ENCODE measurements at places on chromosomes 1 and 21. TPM values are rescaled to one million over a fixed set of nuclear protein-coding genes. Genes with fewer than 3 reads are reported as not detected.

DNA sequence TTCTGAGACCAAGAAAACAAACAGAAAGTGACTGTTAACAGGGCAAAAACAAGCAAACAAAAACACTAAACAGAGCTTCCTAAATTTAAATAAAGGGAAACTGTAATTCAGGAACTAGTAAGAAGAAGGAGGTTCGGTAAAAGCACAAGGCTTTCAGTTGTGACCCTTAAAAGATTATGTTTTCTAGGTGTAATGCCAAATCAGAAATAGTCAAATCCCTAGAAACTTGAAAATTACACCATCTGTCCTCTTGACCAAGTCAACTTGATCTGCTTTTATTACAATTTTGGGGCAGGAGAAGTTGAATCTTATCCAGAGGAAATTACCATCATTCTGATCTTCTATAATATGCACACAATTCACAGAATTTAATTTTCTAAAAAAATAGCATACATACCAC lies 754.0 kb upstream of the ADGRL4 start:
- H3K27ac ChIP-seq = no peak overlapping the region
- H3K36me3 ChIP-seq = no peaks in the 10 kb centered on the region
- H3K4me1 ChIP-seq = no peaks in the 10 kb centered on the region
- no peak overlapping the region for H3K4me3 ChIP-seq

- no peak for DNase-seq
- H3K27ac ChIP-seq = no peak overlapping the region
- no peak overlapping the region for H3K4me3 ChIP-seq
Observed at GRCh38 chr21:15809818-15810217, 80.0 kb downstream of the USP25 start.

DNA sequence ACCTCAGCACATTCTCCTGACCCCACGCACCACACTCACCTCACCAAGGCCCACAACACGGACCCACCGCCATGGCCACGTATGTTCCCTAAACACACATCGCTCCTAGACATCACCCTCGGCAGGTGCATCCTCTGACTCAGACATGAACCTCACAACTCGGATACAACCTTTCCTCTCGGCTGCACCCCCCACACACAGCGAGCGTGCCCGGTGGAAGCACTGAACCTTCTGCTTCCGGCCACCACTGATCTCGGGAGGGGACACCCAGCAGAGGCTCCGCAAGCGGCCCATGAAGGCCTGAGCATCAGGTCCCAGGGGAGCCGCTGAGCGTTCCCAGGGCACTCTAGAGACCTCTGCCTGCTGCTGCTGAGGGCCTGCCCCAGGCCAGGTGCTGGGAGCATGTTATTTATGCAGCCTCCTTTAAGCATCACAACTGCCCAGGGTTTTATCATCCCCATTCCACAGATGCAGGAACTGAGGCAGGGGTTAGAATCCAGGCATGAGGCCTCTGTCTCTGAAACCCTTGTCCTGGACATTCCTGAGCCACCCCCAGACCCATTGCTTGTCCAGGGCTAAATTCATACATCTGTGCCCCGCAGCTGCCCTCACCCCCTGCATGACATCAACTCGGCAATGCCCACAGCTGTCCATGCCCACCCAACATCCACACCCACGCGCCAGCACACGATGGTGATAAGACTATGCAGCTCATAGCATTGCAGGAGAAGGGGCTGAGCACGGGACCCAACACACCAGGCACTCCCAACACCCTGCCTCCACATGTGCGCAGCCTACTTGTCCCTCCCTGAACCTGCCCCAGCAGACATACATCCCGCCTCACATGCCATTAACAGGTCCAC lies 27.0 kb downstream of the SDC3 start:
- H3K27me3 ChIP-seq = peaks cover 24% of the 10 kb centered on the region
- no peak overlapping the region for H3K4me3 ChIP-seq
- no peak for DNase-seq
- H3K36me3 ChIP-seq = no peaks in the 10 kb centered on the region

GRCh38 chr1:76209238-76209637 lies 134.7 kb downstream of the ST6GALNAC3 start:
- no peak for DNase-seq
- H3K4me3 ChIP-seq = no peak overlapping the region
- H3K36me3 ChIP-seq = no peaks in the 10 kb centered on the region

GRCh38 chr1:905071-905749 lies 18.5 kb upstream of the SAMD11 start:
- H3K27me3 ChIP-seq = peaks cover 31% of the 10 kb centered on the region
- peak overlapping the region; percentile 19 for H3K4me3 ChIP-seq
- H3K27ac ChIP-seq = no peak overlapping the region
- DNase-seq = peak; percentile 6

DNA sequence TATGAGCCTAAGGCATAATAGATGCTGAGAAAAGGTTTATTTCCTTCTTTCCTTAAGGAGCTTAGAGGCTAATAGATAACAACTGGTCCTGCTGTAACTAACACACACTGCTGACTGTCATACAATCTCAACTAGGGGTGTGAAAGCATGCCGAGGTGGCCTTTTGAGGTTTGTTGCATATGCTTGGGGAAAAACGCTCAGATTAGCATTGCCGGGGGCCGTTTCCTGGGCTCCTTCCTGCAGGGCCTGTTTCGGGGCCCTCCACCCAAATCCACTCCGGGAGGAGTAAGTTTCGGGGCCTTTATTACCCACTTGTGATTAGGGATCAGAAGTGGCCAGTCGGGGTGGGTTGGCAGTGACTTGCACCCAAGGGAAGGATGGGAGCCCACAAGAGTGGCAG lies 27.2 kb upstream of the RCSD1 start:
- H3K4me3 ChIP-seq = no peak overlapping the region
- H3K36me3 ChIP-seq = peaks cover 28% of the 10 kb centered on the region
- peaks cover 44% of the 10 kb centered on the region for H3K4me1 ChIP-seq
- H3K27ac ChIP-seq = peak overlapping the region; percentile 48

DNA sequence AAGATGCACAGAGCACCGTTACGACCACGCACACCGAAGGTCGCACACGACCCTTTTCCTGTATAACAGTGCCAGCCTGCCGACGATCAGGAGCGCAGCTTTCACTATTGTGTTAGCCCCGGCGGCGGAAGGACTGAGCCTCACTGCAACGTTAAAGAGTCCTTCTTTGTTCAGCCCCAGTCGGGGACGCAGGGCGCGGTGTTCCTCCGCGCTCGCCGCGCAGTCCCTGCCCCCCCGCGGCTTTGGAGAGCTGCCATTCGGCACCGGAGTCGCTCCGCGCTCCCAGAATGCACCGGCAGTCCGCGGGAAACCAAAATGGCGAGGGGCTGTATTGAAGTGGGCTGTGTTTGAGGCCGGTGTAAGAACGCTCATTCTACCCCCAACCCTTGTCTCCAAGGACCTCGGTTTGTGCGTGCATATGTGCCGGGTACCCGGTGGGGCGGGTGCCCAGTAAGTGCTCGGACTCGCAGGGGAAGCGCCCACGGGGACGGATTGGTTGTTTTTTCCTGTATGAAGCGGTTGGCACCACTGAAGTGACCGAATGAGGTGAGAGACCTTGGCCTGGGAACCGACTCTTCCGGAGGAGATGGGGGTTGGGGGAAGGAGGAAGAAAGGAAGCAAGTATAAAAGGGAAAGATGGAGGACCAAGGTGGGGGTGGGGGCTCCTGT lies at the start of gene MTF2:
Gene MTF2, plus strand, starts transcription at position 298 of the 669 bp plus-strand sequence. Its CDS starts 244 bp downstream, at position 542.
- peaks cover 19% of the 10 kb centered on the region for H3K36me3 ChIP-seq
- peak within 1 kb of the TSS; percentile 100 for H3K4me3 ChIP-seq
- peak; percentile 95 for DNase-seq
- no peaks in the 10 kb centered on the region for H3K27me3 ChIP-seq

- H3K4me1 ChIP-seq = no peaks in the 10 kb centered on the region
- H3K36me3 ChIP-seq = no peaks in the 10 kb centered on the region
- H3K27me3 ChIP-seq = no peaks in the 10 kb centered on the region
- DNase-seq = no peak
Observed at GRCh38 chr1:76140227-76140626, 65.7 kb downstream of the ST6GALNAC3 start.

- H3K27ac ChIP-seq = no peak overlapping the region
- no peaks in the 10 kb centered on the region for H3K36me3 ChIP-seq
- no peak overlapping the region for H3K4me3 ChIP-seq
- no peak for DNase-seq
Observed at GRCh38 chr1:165152727-165153126, 203.8 kb downstream of the LMX1A start.

DNA sequence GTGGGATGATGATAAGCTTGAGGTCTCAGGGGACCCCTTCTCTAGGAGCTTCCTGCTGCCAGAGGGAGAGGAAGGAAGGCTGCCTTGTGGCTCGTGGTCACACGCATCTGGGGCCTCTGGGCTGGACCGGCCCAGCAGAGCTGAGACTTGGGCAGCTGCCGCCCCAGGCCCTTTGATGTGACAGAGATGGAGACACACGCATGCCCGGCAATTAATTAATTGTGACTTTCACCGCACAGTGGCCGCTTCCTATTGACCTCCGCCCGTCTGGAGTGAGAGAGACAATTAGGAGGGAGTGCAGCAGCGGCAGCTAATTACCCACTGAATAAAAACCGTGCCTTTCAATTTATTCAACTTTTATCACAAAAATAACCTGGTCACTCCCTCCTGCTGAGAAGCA lies 16.6 kb upstream of the C1QA start:
- no peak overlapping the region for H3K27ac ChIP-seq
- no peak overlapping the region for H3K4me3 ChIP-seq
- DNase-seq = no peak
- H3K27me3 ChIP-seq = peaks cover 5% of the 10 kb centered on the region
- H3K4me1 ChIP-seq = no peaks in the 10 kb centered on the region
- H3K36me3 ChIP-seq = no peaks in the 10 kb centered on the region

- no peak for DNase-seq
- peak overlapping the region; percentile 93 for H3K27ac ChIP-seq
- H3K27me3 ChIP-seq = no peaks in the 10 kb centered on the region
- H3K36me3 ChIP-seq = peaks cover 28% of the 10 kb centered on the region
- peak overlapping the region; percentile 100 for H3K4me3 ChIP-seq
- H3K4me1 ChIP-seq = peaks cover 51% of the 10 kb centered on the region
Observed at GRCh38 chr1:151199873-151200581, 1.7 kb downstream of the PIP5K1A start.

DNA sequence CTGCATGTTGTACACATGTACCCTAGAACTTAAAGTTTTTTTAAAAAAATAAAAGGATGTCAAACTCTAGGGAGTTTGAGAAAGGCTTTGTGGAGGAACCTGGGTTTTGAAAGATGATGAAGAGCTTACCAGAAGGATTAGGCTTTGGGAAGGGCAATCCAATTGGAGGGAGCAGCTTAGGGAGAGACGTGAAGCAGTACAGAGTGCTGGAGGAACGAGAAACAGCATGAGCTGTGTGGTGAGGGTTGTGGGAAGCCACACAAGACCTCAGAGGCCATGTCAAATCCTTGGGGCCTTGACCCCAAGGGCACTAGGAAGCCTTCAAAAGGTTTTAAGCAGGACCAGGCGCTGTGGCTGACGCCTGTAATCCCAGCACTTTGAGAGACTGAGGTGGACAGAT lies 8.4 kb upstream of the KPNA6 start:
- H3K4me1 ChIP-seq = no peaks in the 10 kb centered on the region
- peaks cover 40% of the 10 kb centered on the region for H3K36me3 ChIP-seq
- no peak overlapping the region for H3K4me3 ChIP-seq
- H3K27me3 ChIP-seq = no peaks in the 10 kb centered on the region
- no peak for DNase-seq

GRCh38 chr1:66346057-66346795 lies 187.7 kb upstream of the SGIP1 start:
- H3K36me3 ChIP-seq = peaks cover 48% of the 10 kb centered on the region
- no peak for DNase-seq
- H3K27me3 ChIP-seq = no peaks in the 10 kb centered on the region
- H3K27ac ChIP-seq = peak overlapping the region; percentile 48
- peaks cover 90% of the 10 kb centered on the region for H3K4me1 ChIP-seq

GRCh38 chr1:27058966-27059669 lies 46.5 kb upstream of the TENT5B start:
- no peaks in the 10 kb centered on the region for H3K36me3 ChIP-seq
- H3K27ac ChIP-seq = no peak overlapping the region
- H3K4me3 ChIP-seq = no peak overlapping the region
- H3K27me3 ChIP-seq = no peaks in the 10 kb centered on the region
- no peak for DNase-seq

DNA sequence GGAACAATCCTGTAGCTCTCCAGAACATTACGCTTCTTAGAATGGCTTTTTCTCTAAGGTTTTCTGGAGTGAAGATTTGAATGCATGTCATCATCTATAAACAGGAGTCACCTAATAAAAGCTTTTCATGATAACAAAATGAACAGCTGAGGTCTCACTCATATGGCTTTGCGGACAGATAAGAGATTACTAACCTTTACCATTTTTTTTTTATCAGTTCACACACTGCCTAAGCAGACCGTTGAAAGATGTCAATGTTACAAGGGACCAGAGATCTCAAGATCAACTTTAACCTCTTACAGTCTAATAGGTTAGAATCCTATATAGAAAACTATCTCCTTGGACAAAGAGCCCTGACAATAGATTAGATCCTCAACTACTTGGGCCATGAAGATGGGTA lies 41.4 kb downstream of the SCMH1 start:
- no peak overlapping the region for H3K4me3 ChIP-seq
- H3K4me1 ChIP-seq = no peaks in the 10 kb centered on the region
- no peaks in the 10 kb centered on the region for H3K27me3 ChIP-seq
- no peak overlapping the region for H3K27ac ChIP-seq
- peaks cover 10% of the 10 kb centered on the region for H3K36me3 ChIP-seq
- no peak for DNase-seq

GRCh38 chr1:81446000-81446669 lies 354.6 kb upstream of the ADGRL2 start:
- no peak overlapping the region for H3K4me3 ChIP-seq
- no peaks in the 10 kb centered on the region for H3K4me1 ChIP-seq
- no peaks in the 10 kb centered on the region for H3K36me3 ChIP-seq
- no peak for DNase-seq
- no peaks in the 10 kb centered on the region for H3K27me3 ChIP-seq

DNA sequence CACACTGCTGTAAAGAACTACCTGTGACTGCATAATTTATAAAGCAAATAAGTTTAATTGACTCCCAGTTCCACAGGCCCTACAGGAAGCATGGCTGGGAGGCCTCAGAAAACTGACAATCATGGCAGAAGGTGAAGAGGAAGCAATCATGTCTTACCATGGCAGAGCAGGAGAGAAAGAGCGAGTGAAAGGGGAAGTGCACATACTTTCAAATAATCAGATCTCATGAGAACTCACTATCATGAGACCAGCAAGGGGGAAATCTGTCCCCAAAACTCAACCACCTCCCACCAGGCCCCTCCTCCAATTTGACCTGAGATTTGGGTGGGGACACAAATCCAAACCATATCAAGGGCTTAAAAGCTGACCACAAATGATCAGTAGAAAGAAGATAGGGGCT lies 493.2 kb downstream of the PTPRC start:
- no peak overlapping the region for H3K27ac ChIP-seq
- H3K4me3 ChIP-seq = no peak overlapping the region
- peaks cover 7% of the 10 kb centered on the region for H3K27me3 ChIP-seq
- peaks cover 2% of the 10 kb centered on the region for H3K36me3 ChIP-seq
- DNase-seq = no peak

The MOV10 gene
- total RNA-seq = 126 TPM

The STK40 gene
- total RNA-seq = 59.1 TPM

The ANKRD65 gene
- total RNA-seq = not detected

The ZNF648 gene
- total RNA-seq = not detected

The CNIH3 gene
- 1.7 TPM for total RNA-seq

The CD52 gene
- 1,924 TPM for total RNA-seq

The PLD5 gene
- not detected for total RNA-seq

The CAMSAP2 gene
- 0.81 TPM for total RNA-seq

The TTC4 gene
- 18.4 TPM for total RNA-seq

The ITLN2 gene
- not detected for total RNA-seq

The PLA2G2C gene
- not detected for total RNA-seq

The TDRD10 gene
- total RNA-seq = not detected

The ADAMTS5 gene
- total RNA-seq = not detected

The NAV1 gene
- 2.7 TPM for total RNA-seq

All from activated CD4-positive, alpha-beta T cell treated with anti-CD3 and anti-CD28 coated beads, Interleukin-2, amount 10 ng/mL, durations not matched to agents 7 days and 5 days (primary cell).